Neural crest cell (in vitro differentiated cells): ENCODE measurements at places on chromosomes 11 and 22. TPM values are rescaled to one million over a fixed set of nuclear protein-coding genes. Genes with fewer than 3 reads are reported as not detected.

AKIP1 gene
- 29.7 and 31.5 TPM in 2 replicates for total RNA-seq

DNA sequence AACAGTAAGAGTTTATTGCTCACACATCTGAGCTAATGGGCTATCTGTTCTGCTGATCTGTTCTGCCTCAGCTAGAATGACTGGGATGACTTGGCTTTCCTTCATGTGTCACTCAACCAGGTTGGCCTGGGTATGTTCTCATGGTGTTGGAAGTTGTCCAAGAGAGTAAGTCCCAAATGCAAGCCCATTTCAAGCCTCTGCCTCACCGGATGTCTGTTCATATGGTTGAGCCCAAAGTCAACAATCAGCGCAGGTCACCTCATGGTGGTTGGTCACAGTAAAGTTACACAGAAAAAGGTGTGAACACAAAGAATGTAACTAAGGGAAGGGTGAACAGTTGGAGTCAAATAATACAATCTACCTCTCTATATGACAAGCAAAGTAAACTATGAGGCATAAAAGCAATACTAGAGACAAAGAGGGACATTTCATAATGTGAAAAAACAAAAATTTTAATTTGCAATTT, 1.9 kb downstream of the GDPD4 start:
- DNase-seq: no peak

GRCh38 chr11:47998733-47999359, 18.5 kb downstream of the PTPRJ start:
- DNase-seq: no peak

MLC1 gene
- 2.0 and 3.3 TPM in 2 replicates for total RNA-seq

CTSW gene
- total RNA-seq: not detected in 2 replicates
